GDM1 (cell line): ENCODE measurements at places on chromosomes 6 and 20.
A peak's percentile ranks its signal among the peaks of the same experiment; 100 is the strongest.

DNA sequence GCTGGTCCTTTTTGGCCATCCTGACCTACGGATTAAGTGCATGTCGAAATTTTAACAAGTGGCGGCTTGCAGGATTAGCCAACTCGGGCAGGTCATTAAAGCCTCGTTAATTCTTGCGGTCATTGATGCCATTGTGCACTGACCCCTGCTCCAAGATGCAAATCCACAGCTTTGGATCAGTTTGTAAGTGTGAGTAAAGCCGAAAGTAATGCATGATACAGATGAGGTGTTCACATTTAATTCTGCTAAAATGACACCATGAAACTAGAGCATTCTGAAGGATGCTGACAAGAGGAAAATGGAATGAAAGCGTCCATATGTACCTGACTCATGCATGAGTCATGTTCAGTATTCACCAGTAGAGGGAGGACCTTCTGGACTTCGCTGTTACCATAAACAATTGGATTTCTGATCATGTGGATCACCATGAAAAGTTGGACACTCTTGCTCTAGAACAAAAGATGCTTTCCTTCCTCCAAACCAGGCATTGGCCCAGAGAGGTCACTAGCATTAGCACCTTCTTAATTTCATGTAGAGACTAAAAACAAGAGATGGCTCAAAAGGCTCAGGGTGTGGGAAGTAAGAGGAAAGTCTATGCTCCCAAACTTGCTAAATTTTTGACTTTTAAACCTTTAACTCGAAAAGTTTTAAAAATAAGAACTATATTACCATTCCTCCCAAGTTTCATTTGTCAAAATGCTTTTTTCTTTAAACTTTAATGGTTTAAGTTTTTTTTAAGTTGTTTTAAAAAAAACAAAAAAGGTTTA, 48.0 kb downstream of the MUC22 start:
- DNase-seq, result no peak

GRCh38 chr6:3882866-3883265, 33.7 kb downstream of the FAM50B start:
- no peak for DNase-seq

DNA sequence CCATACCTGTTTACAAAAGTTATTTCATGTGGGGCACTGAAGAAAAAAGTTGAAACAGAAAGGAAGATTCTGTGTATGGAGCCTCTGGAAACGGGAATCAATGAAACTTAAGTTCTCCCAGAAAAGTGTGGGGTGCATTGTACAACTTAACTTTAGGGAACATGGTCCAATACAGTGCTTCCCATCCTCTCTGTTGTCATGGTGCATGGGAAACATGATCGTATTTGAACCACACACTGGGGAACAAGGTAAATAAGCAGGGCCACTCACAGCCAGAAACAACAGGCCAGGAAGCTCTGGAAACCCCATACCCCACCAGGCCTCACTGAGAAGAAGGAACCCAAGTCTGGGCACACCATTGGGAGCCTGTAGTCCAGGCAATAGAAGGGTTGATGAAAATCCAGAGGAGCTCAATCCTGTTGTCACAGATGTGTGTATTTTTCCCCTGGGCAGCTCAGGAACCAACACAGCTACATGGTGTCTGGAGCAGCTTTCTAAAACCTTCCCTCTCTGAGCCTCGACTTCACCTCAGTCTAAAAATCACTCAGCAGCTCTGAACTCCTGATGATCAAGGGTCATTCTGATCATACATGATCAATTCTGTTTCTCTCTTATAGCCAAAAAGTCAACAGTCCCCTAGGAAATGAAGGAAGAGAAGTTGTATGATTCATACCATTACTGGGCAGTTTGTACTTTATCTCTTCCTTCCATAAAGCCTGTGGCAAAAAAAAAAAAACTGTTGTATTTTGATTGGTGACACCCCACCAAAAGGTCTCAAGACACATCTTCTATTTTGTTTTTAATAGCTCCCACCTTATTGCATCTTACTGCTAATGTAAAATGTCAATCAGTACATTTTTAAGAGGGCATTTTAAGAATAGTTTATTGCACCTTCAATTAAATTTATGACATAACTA, 198.5 kb upstream of the TAB2 start:
- no peak for DNase-seq

DNA sequence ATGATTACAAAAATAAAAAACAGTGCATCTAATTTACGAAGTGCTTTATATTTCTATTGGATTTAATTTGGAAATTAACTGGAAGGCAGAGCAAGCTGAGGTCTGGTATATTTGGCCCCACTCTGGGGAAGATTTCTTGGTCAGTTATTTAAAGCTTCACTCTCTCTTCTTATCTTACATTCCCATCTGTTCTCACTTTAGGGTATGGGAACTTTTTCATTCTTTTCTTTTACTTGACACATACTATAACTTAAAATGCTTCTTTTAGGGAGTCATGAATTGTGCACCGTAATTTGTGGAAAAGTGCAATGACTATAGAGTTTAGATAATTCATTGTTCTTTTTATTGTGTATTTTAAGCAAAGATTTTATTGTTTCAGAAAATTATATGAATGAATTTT, 170.4 kb downstream of the BCKDHB start:
- DNase-seq, result no peak

GRCh38 chr20:24487240-24487639, 17.8 kb downstream of the SYNDIG1 start:
- no peak for DNase-seq

DNA sequence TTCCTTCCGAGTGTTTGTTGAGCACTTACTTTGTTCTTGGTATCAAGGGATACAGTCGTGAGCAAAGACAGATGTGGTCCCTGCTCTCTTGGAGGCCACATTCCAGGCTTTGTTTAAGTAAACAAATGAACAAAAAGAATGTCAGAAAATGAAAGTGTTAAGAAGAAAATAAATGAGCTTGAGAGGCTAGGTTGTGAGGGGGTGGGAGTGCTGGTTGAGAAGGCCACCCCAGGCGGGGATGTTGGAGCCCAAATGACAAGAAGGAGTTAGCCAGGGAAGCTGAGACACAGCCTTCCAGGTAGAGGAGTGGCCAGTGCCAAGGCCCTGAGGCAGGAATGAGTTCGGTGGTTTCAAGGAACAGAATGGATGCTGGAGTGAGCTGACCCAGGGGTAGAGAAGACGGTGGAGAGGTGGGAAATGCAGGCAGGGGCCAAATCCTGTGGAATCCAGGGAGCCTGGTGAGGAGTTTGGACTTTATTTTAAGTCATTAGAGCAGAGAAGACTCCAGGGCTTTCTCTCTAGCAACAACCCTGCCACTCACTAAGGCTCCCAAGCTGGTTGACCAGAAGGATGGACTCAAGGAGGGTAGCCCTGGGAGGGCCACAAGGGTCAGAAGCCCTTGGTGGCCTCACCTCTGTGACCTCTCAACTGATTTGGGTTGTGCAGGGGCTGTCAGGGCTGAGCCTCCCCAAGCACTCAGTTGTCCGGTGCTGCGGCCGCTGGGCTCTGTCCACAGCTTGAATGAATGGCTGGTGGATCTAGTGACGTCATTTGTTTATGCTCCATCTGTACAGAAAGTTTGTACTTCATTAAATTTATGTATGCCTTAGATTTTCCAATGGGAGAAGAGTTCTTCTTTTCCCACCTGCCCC, 66.0 kb upstream of the STX16 start:
- no peak for DNase-seq

DNA sequence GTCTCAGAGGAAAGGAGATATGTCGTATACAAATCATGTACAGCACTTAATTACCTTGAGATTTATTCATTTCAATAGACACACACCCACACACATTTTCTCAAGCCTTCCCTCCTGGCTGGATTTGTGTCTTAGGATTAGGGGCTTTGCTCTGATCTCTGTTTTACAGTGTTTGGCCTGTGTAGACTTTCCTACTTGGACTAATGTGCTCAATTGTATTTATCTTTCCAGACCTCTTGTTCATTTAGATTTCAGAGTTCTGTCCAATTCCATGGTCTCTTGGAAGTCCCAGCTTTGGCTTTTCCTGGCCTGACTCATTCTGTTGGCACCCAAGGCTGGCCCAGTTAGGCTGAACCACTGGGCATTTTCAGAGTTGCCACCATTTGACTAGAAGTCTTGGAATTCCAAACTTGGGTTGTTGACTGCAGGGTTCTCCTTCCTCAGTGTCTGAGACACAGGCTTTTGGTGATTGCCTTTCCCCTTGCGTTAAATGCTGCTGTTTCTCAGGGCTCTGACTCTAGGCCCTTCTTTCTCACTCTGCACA, 8.9 kb upstream of the RFPL4B start:
- DNase-seq, result no peak

GRCh38 chr6:72617721-72618120, 4.1 kb upstream of the KCNQ5 start:
- no peak for DNase-seq

GRCh38 chr20:51315390-51315789, 227.1 kb downstream of the NFATC2 start:
- DNase-seq, result no peak

DNA sequence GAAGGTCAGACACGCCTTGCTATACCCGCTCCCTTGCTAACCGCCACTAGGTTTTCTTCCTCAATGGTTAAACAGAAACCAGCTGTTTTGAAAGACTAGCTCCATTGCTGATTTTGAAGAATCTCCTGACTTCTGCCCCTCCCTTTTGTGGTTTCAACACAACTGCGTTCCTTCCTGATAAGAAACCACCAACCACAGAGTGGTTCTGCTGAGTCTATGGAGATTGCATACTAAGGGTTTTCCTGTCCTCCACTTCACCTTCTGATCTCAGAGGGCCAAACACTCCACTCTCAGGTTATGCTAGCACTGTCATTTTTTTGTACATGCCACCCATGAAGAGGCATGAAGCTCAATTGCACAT, 207.9 kb downstream of the MYLK4 start:
- peak; percentile 94 for DNase-seq

DNA sequence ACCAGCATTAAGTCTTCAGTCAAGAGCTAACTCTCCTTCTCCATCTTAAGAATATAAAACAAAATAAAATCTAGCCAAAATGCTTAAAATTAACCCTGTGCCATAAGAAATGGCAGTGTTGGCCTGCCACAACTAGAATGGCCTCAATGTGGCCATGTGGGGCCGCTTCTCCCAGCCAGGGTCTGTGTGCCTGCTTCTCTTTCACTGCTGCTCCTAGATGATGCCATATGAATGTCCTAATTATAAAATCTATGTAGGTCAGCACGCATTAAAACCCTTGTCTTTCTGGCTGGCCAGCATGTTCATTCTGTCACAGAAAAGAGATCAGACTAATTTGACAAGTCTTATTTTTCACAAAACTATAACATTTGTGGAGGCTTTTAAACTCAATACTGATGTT, 102.6 kb downstream of the C6orf118 start:
- no peak for DNase-seq

DNA sequence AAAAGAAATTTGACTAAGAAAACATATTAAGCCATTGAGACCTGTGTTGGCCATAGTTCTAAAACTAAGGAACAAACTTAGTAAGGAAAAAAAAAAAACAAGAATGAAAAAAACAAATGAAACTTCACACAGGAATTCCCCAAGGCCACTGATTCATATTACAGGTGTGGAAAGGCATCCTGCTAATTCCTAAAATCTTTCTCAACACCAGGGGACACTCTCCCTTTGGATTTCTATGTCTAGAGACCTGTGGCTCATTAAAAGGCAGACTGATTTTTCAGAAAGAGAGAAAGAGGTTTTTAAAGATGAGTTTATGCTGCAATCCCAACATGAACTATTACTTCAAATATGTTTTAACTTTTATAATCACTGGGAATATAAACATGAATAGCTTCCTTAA, at the start of gene OR12D1:
Gene OR12D1, plus strand, starts transcription at position 341 of the 400 bp plus-strand sequence.
- DNase-seq, result no peak

- no peak for DNase-seq
Measured at GRCh38 chr6:125899726-125900182, 56.8 kb upstream of the HINT3 start.

DNA sequence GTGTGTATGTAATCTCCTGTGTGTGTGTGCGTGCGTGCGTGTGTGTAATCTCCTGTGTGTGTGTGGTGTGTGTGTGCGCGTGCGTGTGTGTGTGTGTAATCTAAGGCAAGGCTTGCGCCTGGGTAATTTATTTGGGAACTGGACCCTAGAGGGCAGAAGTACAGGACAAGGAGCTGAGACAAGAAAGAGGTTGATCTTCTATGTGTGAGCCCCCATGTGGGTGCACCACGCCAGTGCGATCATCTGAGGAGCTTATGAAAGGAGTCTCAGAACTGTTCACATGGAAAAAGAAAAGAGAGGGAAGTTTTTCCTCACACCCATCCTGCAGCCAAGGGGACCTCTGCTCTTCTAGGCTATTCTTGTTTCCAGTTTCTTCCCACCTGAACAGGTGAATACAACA, 220.1 kb upstream of the GGTLC1 start:
- DNase-seq, result no peak

DNA sequence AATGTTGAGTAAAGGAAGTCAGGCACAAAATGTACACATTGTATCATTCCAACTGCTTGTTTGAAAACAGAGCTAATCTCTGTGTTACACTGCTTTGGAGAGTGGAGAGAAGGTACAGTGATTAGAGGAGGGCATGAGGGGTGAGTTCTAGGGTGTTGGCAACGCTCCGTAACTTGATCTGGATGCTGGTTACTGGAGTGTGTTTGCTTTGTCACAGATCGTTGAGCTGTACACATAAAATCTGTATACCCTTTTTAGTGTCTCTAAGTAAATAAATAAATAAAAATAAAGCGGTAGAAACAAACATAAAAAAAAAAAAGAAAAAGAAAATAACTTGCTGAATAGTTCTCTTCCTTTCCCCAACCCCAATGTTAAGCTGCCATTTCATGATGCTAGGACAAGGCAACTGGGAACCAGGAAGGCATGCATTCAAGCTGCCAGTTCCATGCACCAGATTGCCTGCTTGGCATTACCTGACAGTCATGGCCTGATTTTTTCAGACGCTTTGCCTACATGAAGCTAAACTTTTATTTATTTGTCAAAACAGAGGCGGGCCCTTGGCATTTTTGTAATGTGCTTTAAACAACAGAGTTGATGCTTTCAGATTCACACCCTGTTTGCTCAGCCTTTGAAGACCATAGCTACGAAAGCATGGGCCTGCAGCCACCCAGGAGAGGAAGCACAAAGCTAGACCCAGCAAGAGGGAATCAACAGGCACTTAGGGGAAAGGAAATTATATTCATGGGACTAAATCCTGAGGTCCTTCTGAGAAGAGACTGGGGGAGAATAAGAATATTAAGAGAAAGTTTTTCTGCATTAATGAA, 21.2 kb downstream of the TNFRSF21 start:
- no peak for DNase-seq

GRCh38 chr20:24138196-24138857, 149.7 kb upstream of the GGTLC1 start:
- DNase-seq, result no peak

DNA sequence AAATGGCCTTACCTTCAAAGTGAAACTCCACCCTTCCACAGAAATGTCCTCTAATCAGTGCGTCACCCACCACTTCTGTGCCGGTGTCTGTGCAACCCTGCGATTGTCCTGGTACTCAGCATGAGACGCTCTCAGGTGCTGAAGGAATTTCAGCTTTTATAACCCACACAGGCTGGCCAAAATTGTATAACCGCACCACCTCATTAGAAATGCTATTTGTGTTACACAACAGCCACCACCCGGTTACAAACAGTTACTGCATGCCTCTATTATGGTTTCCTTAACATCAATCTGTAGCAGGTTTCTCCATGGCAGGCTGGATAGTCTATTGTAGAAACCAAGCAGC, 51.5 kb downstream of the SLC23A2 start:
- no peak for DNase-seq
